ENCODE measurements at places on chromosomes 2 and 18.

DNA sequence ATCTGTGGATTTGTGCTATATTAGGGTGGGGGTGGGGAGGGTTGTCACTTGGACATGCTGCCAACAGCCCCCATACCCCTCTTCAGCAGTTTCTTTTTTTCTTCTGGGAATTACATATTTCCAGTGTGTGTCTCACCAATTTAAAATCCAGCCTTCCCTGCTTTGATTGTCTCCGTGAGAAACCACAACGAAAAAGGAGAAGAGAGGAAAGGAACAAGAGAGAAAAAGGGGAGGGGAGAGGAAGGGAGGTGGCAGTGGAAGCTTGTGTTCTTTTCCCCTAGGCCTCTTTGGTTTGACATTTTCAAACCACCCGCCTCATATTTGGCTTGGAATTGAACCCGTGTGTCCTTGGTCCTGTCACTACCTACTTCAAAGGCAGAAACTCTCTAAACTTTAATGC, 860 bp downstream of the CTNNA2 start:
- no peak for DNase-seq

DNA sequence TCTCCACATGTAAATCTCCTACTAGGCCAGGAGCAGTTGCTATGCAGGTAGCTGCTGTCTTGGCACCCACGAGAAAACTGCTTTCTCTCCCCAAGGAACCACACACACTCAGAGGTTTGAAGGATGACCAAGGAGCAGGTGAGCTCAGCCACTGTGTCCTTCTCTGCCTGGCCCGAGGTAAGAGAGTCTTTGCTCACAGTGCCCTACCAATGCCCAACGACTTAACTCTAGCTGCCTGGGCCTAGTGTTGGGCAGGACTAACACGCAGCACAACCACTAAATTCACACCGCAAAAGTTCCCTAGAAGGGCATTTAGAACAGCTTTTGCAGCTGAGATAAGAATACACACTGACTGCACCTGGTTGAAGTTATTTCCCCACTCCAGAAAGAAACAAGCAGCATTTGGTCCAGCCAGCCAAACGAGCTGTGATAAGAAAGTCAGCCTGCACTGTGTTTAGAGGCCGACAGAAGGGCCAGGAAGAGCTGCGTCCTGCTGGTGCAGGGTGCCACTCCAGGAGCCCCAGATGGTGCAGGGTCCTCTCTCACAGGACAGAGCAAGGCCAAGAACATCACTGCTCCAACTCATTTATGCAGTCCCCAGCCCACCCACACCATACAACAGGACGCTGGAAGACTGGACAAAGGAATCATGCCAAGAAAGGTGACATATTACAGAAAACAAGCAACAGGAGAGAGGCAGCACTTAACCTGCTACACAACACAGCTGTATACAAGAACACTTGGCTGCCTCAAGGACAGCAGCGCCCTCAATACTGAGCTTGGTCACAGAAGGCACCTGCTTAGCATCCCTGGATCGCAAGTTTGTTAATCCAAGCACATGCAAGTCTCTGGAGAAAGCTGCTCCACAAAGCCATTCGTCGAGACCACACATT, 12.5 kb downstream of the HDLBP start:
- DNase-seq = no peak

GRCh38 chr2:9831670-9832069, 11.6 kb upstream of the TAF1B start:
- no peak for DNase-seq

DNA sequence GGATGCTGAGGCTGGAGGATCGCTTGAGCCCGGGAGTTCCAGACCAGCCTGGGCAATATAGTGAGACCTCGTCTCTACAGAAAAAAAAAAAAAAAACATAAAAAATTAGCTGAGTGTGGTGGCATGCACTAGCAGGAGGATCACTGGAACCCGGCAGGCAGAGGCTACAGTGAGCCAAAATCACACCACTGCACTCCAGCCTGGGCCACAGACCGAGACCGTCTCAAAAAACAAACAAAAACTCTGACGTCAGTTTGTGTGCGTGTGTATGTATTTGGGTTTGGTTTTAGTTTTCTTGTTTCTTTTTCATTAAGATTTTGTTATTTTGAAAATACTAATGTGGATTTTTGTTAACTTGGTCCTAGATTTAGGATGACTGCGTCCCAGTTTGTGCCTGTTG, 19.0 kb downstream of the CEP68 start:
- no peak for DNase-seq

GRCh38 chr2:133175926-133176325, 392.3 kb downstream of the NCKAP5 start:
- DNase-seq = no peak

DNA sequence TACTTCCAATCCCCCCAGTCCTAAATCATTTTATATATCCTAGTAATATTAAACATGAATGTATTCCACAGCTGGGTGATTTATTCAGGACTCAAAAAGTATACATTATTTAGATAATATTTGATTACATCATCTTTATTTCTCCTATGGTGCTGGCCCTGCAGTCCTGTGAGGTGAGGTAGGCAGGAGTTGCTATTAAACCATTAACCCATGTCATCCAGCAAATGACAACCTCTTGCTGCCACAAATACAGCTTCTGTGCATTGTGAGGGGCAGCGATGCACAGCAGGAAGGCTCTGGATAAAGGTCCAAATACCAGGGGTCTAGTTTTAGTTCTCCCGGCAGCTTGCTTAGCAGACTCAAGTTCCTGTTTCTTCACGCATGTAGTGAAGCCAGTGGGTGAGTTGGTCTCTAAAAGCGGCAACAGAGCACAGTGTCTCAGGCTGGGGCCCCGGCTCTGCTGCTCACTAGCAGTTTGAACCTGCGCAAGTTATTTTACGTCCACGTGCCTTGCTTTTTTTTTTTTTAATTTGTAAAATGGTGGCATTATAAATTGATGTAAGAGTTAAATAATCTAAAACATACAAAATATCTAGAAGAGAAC, 36.1 kb downstream of the INSIG2 start:
- no peak for DNase-seq

DNA sequence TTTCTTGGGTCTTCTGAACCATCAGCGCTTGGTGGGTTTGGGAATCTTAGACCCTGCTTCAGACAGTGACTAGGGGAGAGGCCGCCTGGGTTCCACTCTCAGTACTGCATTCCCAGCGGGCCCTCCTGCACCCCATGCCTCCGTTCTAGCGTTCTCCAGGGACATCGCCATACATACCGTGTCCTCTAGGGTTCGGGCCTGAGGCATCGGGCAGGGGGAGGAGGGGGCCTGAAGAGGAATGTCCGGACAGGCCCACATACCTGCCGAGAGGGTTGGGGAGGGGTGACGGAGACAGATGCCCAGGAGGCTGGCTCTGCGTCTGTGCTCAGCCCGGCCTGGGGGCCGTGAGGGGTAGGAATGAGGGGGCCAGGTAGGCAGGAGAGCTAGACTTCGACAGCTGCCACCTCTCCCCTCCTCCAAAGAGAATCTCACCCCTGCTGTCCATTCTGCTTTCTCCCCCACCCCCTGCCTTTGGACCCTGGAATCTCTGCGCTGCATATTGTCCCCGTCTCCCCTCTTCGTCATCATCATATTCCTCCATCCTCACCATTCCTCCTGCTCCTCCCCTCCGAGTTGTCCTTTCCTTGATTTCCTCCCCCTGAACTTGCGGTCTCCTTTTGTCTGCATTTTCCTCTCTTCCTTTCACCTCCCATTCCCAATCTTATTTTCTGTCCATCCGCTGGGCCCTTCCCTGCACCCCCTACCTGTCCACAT, 7.8 kb upstream of the WNT10A start:
- DNase-seq = no peak

Measured in activated CD4-positive, CD25-positive, alpha-beta regulatory T cell treated with anti-CD3 and anti-CD28 coated beads, Interleukin-2, amount 50 U/mL, for 72 hours (primary cell).